ENCODE measurements at places on chromosomes 16 and 17.
A peak's percentile ranks its signal among the peaks of the same experiment; 100 is the strongest.

GRCh38 chr16:50473356-50473945, 74.7 kb upstream of the NKD1 start:
- no peak for DNase-seq

GRCh38 chr17:57694051-57694450, 51.0 kb downstream of the CCDC182 start:
- no peak for DNase-seq

DNA sequence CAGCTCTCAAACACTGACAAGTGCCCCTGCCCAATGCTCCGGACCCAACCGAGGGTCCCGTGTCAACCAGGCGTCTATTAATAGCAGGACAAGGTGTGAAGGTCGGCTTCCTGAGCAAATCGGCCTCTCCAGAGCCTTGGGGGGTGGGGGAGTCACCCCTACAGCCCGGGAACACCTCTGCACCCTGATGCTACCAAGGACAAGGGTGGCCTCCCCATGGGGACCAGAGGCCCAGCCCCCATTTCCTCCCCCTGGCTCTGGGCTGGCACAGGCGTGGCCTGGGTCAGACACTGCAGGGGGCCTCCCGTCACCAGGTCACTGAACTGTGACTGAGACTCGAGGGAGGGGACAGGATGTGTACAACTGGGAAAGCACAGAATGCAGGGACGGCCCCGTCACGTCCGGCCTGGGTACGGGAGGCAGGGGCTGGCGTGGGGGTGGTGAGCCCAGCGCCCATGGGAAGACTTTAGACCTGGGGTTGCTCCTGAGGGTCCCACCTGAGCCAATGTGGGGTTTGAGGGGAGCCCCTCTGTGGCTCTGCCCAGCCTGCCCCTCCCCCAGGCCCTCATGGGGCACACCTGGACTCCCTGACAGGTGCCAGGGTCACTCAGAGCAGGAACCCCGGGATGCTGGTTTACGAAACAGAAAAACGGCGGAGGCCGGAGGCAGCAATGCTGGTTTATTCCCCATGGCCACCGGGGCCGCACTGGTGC, 579 bp upstream of the CYBA start:
- DNase-seq, result peak; percentile 39

DNA sequence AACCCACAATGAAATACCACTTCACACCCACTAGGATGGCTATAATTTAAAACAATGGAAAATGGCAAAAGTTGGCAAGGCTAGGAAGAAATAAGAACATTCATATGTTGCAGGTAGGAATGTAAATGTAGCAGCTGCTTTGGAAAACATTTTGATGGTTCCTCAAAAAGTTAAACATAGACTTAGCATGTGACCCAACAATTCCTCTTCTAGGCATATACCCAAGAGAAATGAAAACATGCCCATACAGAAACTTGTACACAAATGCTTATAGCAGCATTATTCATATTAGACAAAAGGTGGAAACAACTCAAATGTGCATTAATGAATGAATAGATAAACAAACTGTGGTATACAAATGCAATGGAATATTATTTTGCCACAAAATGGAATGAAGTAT, 36.1 kb downstream of the MEOX1 start:
- no peak for DNase-seq

DNA sequence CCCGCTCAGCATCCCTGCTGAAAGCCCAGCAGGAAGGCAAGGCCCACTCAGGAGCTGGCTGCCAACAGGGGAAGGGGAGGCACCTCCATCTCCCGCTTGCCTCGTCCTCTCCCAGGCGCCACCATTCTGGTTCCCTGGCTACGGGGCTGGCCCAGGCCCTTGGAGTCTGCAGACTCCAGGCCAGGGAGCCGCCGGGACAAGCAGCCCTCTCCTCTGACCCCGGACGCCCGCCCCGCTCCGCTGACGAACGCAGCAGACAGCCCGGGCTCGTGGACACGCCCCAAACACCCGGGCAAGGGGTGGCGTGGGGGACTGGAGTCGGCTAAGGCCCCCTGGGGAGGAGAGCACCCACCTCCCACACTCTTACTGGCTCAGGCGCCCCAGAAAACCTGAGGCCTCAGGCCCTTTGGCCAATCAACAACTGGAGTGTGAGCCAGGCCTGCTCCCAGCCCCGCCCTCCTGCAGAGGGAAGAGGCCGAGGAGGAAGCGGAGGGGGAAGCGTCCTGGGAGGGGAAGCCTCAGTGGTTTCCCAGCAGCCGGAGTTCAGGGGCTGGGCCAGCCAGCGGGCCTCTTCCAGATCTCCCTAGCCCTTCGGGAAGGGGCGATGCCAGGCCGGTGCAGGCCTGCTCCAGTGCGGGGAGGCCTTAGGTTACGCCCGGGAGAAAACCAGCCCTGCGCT, 4.2 kb downstream of the MNT start:
- no peak for DNase-seq

GRCh38 chr16:10760858-10761257, 17.2 kb downstream of the NUBP1 start:
- DNase-seq, result no peak

- DNase-seq, result no peak
These were observed 529.0 kb upstream of the CDH5 start for GRCh38 chr16:65837464-65837863.

- DNase-seq, result peak; percentile 29
These were observed 38.0 kb upstream of the CPHXL start for GRCh38 chr16:75764154-75764768.

GRCh38 chr16:50593410-50594150, 45.4 kb downstream of the NKD1 start:
- no peak for DNase-seq

DNA sequence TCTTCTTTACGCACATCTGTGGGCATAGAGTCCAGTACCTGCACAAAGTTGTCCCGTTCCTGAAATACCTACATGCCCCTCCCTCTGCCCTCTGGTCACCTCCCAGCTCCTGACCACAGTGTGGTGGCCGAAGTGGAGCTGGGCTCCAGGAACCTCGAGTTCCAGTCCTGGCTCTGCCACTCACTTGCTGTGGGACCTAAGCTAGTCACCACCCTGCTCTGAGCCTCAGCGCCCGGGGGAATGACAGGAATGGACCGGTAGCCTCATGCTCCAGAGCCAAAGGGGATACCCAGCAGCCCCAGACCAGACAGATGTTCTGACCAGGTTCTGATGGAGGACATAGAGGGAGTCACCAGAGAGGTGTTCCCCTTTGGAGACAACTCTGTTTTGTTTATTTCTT, 26.7 kb upstream of the ITGA3 start:
- DNase-seq, result no peak

DNA sequence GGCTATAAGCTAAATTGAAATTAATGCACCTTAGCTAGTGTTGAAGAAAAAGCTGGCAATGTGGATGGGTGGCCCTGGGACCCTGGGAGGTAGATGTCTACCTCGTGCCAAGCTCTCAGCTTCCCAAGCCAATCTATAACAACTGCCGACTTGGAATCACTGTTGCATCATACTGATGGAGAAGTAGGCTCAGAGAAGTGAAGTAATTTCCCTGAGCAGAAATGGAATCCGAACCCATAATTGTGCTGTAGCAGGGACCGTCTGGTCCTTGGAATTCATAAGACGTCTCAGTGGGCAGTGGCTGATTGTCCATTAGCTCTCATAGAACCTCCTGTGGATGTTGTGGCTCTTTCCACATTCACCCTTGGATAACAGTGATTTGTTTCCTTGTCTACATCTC, 196.6 kb downstream of the RAB11FIP4 start:
- DNase-seq, result no peak

DNA sequence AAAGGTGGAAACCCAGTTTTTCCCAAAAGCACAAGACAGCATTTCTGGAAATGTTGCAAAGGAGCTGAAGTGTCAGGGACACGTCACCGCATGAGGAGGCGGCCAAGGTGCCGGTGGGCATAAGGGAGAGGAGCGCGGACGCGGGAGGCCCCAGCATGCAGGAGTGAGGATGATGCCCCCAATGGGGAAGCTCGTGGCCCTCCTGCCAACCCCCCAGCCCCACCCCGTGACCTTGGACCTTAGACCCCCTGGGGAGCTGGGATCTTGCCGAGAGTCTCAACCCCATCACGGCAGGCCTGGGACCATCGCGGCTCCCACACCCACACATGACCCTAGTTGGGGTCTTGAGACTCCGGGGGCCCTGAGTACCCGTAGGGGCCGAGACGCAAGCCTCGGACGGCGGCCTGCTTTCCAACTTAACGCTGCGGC, 119.4 kb upstream of the METRNL start:
- DNase-seq, result no peak

DNA sequence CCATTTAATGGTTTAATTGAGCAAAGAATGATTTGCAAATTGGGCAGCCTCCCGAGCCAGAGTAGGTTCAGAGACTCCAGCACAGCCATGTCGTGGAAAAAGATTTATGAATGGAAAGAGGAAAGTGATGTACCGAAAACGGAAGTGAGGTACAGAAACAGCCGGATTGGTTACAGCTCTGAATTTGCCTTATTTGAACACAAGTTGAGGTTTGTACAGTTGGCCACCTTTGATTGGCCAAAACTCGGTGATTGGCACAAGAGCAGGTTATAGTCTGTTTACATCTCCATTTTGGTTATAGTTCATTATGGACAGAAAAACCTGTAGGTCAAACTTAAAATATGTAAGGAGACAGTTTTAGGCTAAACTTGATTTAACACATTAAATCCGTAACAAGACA, 44.5 kb downstream of the TENT4B start:
- DNase-seq, result no peak

DNA sequence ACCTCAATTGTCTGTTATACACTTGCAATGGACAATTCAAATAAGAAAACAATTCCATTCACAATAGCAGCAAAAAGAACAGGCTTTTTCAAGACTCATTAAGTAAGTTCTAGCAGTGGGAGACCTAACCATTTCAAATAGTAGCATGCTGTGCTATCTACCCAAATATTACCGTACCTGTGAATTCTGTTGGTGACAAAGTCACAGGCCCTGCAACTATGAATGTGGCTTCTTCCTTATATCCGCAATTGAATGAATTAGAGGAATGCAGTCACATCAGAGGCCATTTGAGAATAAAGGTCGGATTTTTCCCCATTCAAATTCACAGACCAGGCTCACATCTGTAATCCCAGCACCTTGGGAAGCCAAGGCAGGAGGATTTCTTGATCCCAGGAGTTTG, 800 bp upstream of the NME4 start:
- no peak for DNase-seq

DNA sequence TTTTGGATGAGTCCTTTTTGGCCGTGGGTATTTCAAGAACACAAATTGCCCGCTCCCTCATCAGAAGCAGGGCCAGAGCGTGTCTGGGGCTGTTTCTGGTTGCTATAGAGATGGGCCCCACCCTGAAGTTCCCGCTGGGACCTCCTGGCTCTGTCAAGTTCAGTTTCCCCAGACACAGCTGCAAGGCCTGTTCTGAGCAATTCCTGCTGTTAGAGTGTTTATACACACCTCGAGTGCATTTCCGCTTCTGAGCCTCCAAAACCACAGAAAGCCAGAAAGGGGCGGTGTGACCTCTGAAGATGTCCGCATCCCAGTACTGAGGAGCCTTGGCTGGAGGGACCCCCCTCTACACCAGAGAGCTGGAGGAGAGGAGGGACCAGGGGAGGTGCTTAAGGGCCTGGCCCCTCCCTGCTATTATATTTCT, 9.3 kb upstream of the WBP2 start:
- DNase-seq, result no peak

GRCh38 chr17:56610321-56610720, 16.8 kb downstream of the NOG start:
- DNase-seq, result no peak

DNA sequence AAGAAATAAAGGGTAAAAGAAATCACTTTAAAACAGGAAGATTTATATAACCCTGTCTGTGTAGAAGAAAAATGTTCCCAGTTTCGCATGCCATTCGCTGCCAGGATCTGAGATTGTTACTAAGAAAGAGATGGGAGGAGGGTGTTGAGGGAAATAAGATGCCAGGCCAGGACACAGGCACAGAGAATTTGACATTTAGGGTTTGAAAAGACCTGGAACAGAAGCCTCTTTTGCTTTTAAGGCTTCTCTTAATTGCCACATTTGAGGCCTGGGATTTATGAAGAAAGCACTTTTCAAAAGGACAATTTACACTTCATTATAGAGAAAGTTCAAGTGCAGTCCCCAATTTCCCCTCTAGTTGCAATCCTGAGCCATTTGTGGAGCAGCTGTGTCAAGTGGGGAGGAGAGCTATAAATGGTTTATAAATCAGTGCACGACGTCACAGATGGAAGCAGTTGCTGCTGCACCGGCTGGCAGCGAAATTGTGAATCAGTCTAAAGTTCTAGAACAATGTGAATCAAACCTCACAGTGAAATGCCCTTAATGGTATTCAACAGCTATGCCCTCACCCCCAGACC, 26.5 kb upstream of the C16orf87 start:
- DNase-seq, result no peak

- peak; percentile 63 for DNase-seq
These were observed 658 bp downstream of the TNFRSF12A start for GRCh38 chr16:3020604-3021448.

DNA sequence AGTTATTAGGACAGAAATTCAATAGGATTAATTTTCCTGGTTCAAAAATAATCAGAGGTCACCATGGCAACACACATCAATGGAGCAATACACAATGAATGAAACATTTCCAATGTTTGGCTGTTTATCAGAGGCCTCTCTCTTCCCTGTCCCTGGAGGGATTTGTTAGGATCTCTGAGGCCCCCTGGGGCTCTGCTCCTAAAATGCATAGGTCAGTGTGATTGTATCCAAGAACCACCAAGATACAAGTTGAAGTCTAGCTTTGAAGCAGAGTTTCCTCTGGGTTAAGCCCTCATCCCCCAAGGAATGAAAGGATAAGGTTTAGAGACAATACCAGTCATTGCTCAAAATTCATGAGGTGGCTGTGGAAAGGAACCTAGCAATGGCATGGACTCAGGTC, 561.2 kb upstream of the C16orf82 start:
- DNase-seq, result no peak

- DNase-seq, result no peak
These were observed 35.4 kb upstream of the LYRM9 start for GRCh38 chr17:27928587-27928986.

DNA sequence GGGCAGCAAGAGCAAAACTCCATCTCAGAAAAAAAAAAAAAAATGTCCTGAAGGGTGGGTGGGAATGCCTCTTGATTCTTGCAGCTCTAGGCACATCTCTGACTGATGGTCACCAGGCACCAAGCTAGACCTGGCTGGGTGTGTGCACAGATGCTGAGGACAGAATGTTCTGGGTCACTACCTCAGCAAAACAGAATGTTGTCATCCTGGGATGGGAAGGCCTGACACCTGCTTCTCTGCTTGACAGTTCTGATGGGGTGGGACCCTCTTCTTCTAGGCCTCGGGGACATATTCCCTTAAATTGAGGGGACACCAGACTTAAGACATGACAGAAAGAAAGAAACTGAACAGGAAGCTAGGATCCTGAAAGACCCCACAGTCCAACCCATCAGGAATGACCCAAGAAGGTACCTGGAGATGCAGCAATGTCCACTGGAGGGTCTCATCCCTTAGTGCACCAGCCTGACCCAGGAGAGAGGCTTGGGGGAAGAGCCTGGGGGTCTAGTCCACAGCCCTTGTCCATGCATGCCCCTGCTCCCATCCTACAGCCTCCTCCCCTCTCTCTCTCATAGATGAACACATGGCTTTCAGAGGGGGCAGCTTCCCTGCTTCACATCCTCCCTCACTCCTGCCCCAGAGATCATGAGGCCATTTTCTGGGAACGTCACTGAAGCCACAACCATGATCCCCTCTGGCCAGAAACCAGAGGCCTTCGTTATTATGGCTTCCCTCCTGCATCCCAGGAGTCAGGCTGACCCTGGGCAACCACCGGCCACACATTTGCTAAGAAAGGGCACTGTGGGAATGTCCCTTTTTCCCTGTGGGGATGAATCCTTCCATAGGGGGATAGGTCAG, 3.8 kb upstream of the STAT5B start:
- DNase-seq, result no peak

- peak; percentile 21 for DNase-seq
These were observed 35.3 kb downstream of the NPLOC4 start for GRCh38 chr17:81601525-81602120.

All from activated T-cell treated with anti-CD3 and anti-CD28 coated beads for 4 hours (primary cell).